ENCODE measurements at places on chromosomes 1 and 21.
A peak's percentile ranks its signal among the peaks of the same experiment; 100 is the strongest.

GRCh38 chr1:224059897-224060427 is 53.9 kb upstream of the FBXO28 start:
- DNase-seq = no peak

DNA sequence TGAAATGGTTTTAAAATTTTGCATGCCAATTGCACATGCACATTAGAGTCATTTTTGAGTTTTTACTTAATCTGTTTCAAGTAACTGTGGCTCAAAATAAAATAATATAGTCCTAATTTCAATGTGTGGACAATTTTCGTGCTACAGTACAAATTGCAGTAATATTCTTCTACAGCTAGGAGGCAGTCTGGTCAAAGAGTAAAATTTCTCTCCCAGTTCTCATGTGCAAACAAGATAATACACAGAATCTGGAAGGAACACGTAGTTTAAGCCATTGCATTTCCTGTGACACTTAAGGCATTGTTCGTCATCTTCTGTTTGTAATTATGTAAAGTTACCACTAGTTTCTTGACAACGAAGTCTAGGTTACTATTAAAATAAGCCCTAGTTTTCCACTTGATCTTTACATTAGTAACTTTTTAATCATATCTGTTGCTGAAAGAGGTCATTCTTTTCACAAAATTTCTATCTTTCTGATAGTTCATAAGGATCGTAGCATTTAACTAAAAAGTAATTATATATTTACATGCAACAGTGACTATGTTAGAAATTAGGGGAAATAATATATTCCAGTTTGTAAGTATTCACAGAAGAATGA is 28.9 kb downstream of the ODR4 start:
- no peak for DNase-seq

GRCh38 chr1:15038232-15039016 is 115.1 kb upstream of the TMEM51 start:
- peak; percentile 26 for DNase-seq

GRCh38 chr1:235865565-235866204 is 1.0 kb downstream of the LYST start:
- DNase-seq = no peak

- peak; percentile 1 for DNase-seq
Measured at GRCh38 chr1:54528613-54529012, 19.4 kb upstream of the ACOT11 start.

GRCh38 chr1:1916851-1917251 is 1.8 kb downstream of the CALML6 start:
- no peak for DNase-seq

DNA sequence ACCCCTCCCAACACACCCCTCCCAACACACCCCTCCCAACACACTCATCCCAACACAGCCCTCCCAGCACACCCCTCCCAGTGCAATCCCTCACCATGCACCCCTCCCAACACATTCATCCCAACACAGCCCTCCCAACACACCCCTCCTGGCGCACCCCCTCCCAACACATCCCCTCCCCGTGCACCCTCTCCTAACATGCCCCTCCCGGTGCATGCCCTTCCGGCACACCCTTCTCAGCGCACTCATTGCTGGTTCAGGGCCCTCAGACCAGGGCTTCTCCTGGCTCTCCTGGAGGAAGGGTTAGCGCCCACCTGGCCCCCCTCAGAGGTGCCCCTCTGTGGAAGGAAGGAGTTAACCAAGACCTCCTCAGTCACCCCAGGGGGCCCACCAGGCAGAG is 74.5 kb upstream of the ARHGEF16 start:
- no peak for DNase-seq

DNA sequence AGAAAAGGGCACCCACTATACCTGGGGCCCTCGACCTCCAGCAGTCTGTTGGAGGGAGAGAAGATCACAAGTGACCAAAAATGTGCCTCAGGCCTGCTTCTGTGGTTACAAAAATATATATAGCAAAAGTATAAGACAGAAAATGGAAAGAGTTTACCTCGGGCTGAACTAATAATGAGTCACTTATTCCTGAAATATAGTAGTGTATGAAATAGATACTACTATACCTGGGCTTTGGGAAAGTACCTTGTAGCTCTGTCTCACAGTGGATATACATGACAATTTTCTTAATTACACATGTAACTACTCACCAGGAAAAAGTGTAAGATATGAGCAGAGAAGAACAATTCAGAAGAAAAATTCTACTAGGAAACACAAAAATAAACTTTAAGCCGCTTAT is 7.3 kb upstream of the APCS start:
- DNase-seq = no peak

DNA sequence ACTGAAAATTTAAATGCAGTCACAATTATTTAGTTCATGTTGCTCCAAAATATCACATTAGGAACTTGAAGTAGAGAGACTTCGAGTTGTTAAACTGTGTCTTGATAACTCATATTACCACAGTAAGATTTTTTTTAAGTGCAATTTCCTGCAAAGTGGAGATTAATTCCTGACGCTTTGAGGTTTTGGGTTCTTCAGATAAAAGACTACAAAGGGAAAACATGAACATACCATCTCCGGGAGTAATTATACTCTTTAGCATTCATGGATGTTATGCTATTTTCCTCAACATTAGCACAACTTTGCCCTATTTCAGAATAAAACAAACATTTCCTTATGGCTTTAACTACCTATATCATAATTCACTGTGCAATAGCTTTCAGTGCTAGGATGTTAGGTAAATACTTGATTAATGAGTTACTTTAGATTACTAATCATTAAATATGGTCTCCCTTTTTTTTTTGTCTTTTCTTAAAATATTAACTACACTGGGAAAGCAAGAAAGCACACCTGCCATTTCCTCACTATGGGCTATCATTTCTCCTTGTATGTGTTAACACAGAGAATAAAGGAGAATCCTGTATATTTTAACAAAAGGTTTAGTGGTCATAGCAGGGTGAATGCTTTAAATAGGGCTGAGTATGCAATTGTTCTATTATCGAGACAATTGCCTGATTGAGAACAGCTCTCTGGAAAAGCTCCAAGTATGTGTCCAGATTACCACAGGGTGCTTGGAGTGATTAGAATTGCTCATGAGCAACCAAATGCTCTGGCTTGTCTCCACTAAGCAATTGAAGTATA is 252.5 kb upstream of the C1orf105 start:
- no peak for DNase-seq

DNA sequence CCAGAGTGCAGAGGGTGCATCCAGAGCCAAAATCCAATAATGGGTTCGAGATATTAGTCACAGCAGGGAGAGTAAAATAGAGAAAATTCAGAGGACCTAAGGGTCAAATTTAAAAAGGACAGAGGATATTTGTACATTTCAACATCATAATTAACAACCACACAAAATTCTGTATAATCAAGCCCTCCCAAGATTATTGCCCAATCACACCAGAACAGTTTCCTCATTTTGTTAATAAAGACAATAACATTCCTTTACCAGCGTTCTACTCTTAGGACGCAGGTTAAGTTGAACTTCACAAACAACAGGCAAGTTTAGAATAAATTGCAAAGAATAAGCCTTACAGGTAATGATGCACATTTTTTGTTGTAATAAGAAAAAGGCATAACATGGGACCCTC is 462.8 kb downstream of the PTPRC start:
- DNase-seq = no peak

- no peak for DNase-seq
Measured at GRCh38 chr1:153599847-153600246, 13.1 kb downstream of the S100A16 start.

DNA sequence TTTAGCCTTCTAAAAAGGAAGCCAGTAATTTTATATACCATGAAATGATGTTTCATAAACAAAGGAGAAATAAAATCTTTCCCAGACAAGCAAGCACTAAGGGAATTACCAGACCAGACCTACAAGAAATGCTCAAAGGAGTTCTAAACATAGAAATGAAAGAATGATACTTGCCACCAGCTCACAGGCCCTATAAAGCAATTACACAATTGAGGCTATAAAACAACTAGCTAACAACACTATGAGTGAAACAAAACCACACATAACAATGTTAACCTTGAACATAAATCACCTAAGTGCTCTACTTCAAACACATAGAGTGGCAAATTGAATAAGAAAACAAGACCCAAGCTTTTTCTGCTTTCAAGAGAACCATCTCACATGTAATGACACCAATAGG is 123.8 kb downstream of the BARHL2 start:
- DNase-seq = no peak

DNA sequence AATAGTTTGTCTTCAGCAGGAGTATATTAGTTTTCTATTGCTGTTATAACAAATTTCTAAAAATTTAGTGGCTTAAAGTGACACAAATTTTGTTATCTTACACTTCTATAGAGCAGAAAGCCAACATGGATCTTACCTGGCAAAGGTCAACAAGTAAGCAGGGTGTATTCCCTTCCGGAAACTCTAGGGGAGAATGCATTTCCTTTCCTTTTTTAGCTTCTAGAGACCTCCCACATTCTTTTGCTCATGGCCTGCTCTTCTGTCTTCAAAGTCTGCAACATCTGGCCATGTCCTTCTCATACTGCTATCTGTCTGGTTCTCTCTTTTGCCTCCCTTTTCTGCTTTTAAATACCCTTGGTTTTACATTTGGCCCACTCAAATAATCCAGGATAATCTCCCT is 242.6 kb downstream of the ZNF648 start:
- no peak for DNase-seq

DNA sequence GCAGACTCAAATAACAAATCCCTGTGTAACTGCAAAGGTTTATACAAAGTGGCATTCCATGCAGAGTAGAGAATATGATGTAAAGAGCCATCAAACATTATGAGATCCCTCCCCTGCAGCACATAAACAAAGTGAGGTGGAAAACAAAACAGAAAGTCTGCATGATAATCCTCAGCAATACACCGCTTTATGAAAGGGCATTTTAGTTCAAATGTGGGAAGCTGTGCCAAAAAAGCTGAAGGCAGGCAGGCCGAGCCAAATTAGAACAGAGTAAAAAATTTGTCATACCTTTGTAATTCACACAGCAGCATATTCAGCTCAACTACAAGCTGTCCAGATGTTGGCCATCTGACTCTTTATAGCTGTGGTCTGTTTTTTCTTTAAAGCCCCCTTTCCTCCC is 113.5 kb downstream of the LHX9 start:
- no peak for DNase-seq

DNA sequence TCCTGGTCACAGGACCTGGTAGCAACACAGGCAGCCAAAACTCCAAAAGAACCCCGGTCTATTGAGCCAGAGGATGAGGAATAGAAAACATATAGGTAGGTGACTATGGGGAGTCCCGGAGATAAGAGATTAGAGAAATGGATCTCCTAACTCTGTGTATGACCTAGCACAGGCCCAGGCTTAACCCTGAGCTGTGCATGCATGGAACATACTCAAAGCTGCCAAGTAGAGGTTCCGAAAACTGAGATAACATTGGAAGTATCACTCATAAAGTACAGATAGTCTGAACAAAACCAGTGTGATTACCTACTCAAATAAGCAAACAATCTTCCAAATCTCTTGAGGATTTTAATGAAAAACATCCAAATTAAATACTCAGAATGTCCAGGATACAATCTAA is 31.5 kb upstream of the PRDX6 start:
- DNase-seq = no peak

GRCh38 chr1:5333291-5333690 is 658.9 kb downstream of the NPHP4 start:
- DNase-seq = no peak

- DNase-seq = no peak
Measured at GRCh38 chr1:15156807-15157380, 3.3 kb downstream of the TMEM51 start.

DNA sequence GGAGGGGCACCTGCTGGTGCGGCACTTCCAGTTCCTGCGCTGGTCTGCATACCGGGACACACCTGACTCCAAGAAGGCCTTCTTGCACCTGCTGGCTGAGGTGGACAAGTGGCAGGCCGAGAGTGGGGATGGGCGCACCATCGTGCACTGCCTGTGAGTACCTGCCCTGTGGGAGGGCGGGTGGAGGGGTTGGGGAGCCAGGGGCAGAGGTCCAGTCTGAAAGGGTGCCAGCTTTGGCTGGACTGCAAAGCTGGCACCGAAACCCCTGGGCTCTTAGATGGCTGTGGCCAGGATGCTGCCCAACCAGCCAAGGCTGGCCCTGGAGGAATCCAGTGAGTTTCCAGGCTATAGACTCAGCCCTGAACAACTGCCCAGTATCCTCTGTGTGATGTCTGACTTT is 87.3 kb downstream of the PTPRU start:
- DNase-seq = no peak

DNA sequence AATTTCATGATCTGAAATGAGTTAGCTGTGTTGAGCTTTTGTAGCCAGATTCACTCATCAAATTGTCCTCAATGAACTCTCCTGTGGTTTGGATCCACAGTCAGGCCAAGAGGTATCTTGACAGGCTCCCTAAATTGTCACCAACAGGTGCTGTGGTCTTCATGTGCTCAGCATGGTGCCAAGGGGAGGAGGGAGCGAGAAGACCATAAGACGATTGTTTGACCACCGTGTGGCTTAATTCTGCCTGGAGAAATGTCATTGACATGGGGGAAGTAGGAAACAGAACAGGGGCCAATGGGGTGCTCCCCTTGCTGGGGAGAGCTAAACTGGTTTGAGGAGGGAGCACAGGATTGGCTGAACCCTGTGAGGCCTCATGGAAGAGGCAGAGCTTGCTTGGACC is 219.3 kb downstream of the KCNJ6 start:
- DNase-seq = no peak

DNA sequence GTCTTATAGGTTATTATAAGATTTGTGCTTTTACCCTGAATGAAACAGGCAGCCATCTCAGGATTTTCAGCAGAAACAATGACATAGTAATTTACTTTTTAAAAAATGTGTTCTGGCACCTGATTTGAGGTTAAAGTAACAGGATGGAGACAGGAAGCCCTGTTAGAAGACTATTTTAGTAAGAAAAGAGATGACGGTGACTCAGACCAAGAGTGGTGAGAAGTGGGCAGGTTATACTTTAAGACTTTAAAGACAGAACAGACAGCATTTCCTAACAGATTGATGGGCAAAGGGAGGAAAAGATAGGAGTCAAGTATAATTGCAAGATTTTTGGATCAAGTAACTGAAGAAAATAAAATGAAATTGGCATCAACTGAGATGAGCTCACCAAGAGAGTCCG is 436.8 kb upstream of the NR5A2 start:
- DNase-seq = no peak

- no peak for DNase-seq
Measured at GRCh38 chr1:94202241-94202640, 35.1 kb downstream of the ARHGAP29 start.

DNA sequence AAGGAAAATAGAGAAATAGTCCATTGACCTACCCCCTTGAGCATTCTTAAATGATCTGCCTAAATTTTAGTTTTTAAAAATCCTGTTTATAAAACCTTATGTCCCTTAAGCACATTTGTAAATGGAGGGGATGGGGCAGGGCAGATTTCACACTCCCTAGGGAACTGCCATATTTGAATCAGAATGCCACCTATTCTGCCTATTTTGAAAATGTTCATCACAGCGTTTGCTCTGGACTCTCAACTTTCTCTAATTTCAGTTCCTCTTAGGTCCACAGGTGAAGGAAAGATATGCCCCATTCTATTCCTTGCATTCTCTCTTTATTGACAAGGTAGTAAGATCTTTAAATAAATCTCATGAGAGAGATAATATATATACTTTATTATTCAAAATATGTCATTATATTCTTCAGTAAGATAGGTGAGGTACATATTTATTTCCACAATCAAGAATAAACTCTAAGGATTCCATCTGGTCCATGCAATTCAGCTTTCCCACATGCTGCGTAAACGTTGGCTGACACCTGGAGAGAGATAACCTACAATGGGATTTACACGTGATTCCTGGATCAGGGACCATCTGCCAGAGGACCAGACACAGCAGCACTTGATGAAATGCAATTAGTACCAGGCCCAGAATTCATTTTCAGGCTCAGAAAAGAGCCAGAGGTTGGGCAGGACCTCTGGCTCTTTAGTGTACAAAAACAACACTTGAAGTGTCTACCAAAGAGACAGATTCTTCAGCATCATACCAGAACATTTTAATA is 1.2 kb upstream of the LPGAT1 start:
- DNase-seq = no peak
